ENCODE measurements at places on chromosomes 7 and 10.

GRCh38 chr10:72105098-72105475, 16.7 kb upstream of the SPOCK2 start:
- no peak for DNase-seq

DNA sequence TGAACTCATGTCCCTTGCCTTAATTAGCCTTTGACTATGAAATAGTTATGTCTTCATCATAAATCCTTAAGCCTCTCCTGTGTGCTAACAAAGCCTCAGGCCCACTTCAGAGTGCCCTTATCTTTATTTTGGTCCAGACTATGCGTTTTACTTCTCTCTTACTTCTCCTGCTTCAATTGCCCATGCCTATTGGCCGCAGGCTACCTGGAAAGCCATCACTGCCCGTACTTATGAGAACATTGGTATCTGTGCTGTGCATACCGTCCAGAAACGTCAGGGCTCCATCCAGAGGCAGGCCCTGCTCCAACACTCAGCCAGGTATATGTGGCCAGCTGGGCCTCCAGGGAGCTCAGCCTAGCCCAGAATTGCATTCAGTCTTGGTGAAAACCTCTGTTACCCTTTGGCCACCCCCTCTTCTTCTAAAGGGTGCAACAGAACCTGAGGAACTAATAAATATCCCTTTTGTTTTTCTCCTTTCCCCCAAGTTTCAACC, 212.4 kb upstream of the MTPN start:
- no peak for DNase-seq

DNA sequence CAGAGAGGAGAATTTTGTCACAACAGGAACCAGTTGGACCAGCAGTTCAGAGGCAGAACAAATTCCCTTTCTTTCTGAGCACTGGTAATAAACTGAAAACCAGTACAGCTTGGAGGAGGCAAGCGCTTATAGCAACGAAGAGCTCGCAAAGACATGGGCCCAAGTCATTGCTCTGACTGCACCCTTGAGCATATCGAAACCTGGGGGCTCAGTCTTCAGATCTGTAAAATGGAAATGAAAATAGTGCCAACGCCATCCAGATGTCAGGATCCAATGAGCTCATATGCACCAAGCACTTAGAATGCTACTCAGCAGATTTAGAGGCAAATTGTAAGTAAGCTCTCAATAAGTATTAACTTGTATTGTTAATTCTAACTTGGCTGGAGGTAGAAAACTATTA, 14.4 kb upstream of the CALU start:
- DNase-seq: no peak

GRCh38 chr10:4771554-4772201, 54.3 kb upstream of the AKR1E2 start:
- DNase-seq: no peak

- no peak for DNase-seq
Measured at GRCh38 chr7:156827587-156828203, 65.3 kb downstream of the LMBR1 start.

GRCh38 chr10:94076325-94076841, 82.7 kb downstream of the PLCE1 start:
- no peak for DNase-seq

DNA sequence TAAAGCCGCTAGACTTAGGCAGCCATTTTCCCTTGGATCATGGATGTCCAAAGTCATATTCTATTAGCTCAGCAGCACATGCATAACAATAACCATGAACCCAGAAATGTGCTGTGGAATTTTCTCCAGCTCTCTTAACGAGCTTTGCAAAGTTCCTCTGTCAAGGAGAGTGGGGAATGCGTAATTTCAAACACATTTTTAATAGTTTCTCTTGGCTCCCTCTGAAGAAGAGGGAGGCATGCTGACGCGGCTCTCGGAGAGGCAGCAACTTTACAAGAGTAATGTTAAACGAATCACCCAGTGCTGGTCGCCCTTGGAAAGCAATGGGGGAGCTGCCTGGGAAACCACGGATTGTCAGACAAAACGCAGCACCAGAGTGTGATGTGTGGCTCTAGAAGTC, 114.8 kb downstream of the RAB18 start:
- no peak for DNase-seq

DNA sequence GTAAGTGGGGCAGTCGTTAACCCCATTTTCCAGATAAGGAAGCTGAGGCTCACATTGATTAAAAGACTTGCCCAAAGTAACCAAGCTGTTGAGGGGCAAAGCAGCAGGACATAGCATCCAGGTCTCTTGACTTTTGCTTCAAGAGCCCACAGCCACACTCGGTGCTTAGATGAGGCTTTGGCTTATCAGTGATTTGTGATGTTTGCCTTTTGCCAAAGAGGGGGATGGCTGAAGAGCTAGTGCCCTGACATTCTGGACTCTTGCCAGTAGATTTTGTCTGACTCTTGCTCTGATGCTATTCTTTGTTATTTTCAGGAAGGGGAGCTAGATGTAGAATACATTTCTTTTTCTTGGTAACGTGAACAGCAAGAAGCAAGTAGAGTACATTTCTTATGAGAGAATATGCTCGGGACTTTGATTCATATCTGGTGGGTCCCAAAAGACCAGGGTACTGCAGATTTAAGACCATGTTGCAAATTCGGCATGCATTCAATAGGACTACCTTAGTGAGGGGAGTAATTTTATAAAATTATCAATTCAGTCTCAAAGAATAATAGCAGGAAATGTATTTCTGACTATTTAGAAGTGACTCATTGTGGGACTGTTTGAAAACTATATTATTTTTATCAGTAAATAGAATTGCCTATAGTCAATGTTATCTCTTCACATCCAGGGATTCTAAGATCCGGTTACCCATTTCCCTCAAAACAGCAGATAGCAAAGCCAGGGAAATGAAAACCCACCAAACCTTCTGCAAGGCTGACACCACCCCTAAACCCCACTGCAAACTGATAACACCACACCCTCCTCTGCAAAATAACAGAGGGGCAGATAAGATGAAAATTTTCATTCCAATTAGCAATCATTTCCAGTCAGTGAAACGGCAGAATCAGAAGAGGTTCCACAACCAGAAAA, 180.0 kb upstream of the BMPER start:
- DNase-seq: no peak

DNA sequence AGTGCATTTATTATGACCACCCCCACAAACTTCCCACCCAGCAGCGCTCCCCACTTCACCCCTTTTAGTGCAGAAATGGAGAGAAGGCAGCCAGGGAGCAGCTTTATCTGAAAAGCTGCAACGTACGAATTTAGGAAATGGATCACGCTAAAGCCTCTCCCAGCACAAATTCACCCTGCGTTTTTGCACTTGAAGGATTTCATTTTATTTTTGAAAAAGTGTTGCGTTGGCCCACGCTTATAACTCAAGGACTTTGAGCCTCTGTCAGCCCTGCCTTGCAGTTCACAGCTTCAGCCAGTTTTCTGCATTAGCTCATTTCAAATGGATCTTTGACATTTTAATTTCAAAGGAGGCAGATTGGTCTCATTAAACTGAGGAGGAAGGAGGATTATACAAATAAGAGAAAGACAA, 556.1 kb downstream of the KCNMA1 start:
- DNase-seq: no peak

DNA sequence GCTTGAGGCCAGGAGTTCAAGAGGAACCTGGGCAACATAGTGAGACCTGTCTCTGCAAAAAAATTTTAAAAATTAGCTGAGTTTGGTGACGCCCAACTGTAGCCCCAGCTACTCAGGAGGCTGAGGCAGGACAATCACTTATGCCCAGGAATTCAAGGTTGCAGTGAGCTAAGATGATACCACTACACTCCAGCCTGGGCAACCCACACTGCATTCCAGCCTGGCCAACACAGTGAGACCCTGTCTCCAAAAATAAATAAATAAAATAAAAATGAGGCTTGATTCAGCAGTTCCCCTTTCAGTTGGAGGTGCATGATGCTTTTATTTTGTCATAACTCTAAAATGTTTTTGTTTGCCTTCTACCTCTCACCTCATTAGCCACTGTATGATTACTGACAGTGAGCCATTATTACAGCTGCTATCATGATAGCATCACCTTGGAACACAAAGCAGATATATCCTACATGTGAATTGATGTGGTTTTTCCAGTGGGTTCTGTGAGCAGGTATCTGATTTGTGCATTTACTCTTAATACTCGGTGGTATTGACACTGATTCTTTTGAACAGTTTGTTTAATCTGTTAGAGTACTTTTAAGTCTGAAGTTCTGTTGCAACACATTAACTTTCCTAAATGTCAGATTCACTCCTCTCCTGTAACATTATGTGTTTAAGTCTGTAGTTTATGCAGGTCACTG, 49.1 kb downstream of the ARID5B start:
- no peak for DNase-seq

DNA sequence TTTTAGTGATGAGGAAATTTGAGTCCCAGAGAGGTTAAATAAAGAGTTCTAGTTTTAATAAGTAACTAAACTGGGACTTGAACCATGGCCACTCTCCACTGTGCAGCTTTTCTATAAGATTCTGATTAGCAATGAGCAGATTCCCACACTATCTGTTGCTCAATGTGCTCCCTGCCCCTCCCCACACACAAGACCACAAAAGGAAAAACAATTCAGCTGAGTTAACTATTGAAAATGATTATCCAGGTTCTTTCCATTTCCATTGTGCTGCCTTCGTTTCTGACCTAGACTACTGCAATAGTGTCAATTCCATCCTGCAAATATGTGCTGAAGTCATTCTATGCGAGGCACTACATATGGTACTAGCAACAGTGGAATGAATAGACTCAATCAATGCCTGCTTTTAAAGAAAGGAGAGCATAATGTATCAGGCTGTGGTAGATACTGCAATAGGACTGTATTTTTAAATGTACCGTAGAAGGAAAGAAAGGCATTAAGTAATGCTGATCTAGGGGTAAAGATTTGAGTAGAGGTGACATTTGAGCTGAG, 97.0 kb downstream of the SEMA3C start:
- DNase-seq: no peak

GRCh38 chr10:33098951-33099663, 141.1 kb upstream of the ITGB1 start:
- DNase-seq: no peak

DNA sequence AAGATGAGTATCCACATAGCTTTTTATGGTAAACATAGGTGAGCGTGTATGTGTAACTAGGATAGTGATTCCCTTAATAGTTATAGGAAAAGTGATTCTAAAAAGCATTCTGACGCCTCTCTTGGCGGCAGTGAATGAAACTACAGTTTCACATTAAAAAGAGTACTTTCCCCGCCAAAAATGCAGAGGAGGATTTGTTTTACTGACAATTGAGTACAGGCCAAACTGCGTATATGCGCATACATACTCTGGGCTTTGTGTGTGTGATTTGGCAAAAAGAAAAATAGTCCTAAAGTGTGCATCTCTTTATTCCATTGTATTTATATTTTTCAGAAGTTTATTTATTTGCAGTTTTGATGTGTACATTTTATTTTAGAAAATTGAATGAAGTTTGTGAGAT, 10.3 kb downstream of the CUL1 start:
- no peak for DNase-seq

- DNase-seq: no peak
Measured at GRCh38 chr7:50594734-50595485, 29.7 kb upstream of the DDC start.

- DNase-seq: no peak
Measured at GRCh38 chr10:97426776-97427570, 982 bp downstream of the PGAM1 start.

DNA sequence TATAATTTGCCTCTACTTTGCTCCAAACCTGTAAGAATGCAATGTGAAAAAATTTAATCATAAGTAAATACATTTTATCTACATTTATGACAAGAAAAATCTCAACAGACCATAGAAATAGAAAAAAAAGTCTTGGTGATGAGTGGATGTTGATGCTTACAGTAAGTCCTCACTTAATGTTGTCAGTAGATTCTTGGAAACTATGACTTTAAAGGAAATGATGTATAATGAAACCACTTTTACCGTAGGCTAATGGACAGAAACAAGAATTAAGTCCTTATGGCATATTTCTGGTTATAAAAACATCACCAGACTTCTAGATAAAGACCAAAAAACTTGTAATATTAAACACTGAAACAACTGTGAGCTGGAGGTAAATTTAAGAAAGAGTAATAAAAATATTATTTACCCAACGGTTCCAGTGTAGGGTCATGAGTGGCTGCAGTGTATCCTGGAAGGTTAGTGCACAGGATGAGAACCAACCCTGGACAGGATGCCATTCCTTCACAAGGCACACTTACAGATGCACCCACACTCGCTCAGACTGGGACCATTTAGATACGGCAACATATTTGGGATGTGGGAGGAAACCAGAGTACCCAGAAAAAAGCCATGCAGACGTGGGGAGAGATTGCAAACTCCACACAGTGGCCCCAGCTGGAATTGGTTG, 76.3 kb downstream of the GLCCI1 start:
- no peak for DNase-seq

GRCh38 chr10:128016423-128017060, 109.6 kb downstream of the PTPRE start:
- no peak for DNase-seq

DNA sequence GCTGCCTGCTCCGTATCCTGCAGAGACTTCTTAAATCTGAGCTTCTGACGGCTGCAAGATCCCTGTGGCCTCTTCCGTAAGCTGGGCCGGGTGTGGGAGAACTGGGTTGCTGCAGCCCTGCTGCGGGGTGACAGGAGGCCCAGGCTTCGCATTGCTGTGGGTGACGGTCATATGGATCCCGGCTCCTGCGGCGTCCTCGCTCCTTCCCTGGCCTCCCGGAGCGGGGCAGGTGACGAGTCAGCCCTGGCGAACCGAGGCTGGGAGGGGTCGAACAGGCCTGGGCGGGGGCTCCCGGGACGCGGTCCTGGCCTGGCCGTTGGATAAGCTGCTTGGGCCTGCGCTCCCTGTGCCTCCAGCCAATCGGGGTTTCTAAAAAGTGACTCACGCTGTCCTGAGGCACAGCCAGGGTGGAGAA, 7.8 kb upstream of the UBE2D1 start:
- no peak for DNase-seq

DNA sequence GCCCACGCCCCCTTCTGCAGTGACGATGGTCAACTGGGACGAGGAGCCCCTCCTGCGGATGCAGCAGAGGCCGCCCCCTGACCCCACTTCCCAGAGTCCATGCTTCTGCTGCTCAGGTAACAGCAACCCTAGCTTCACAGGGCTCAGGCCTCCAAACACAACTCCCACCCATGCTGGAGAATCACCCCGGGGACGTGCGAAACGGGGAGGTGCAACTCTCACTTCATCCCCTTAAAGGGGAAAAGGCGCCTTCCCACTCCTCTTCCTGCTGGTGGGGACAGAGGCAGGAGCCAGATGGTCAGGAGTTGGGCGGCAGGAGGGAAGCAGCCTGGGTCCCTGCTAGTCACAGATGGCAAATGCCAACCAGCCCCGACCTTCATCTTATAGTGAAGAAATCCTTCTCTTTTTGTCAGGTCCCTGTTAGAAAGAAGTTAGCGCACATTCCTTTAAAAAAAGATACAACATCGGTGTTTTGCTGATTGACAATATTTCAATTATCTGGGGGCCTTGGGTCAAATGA, 155.4 kb downstream of the DIP2C start:
- DNase-seq: no peak

- DNase-seq: no peak
Measured at GRCh38 chr10:61271127-61271780, 181.9 kb downstream of the TMEM26 start.

- no peak for DNase-seq
Measured at GRCh38 chr7:30464231-30464671, 14.3 kb downstream of the NOD1 start.

- DNase-seq: no peak
Measured at GRCh38 chr10:120428754-120429153, 28.3 kb upstream of the PLPP4 start.
